ENCODE measurements at places on chromosomes 3 and 15.

DNA sequence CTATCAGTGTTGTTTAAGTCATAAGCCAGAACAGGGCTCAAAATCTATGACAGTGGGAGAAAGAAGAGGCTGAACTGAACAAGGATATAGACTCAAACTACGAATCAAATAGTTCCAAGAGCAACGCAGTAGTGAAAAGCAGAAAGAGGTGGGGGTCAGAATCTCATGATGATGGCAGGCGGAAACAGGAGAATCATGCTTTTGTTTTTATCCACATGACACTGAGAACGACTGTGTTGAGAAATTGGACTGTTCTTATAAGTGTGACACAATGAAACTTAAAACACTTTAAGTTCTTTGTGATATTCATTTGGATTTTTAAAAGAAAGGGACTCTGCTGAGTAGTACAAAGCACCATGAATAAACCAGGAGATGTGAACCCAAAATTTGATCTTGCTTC is 309.4 kb downstream of the ULK4 start:
- no peak for DNase-seq

DNA sequence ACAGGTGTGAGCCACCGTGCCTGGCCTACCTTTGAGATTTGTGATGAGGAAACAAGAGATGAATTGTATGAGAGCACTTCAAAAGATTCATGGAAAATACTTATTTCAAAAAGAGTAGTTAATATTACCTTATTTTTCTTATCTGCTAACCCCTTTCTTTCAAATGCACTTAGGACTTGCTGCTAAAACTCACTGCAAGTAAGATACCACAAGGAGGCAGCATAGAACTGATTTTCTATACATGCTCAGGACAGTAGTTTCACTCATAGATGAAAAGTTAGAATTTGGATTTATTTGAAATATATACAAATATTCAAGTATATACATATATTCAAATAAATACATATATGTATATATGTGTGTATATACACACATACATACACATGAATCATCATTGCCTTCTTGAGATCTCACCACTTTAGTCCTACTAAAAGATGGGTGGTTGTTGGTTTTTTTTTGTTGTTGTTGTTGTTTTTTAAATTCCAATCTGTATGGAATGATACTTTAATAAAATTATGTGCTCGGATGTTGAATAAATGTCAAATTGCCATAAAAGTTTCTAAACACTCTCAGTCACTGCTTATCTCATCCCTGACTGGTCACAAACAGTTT is 2.4 kb downstream of the CCNDBP1 start:
- DNase-seq = peak; percentile 16

- no peak for DNase-seq
Measured at GRCh38 chr3:8962226-8962861, 928 bp downstream of the RAD18 start.

GRCh38 chr3:42911551-42911950 is 5.6 kb downstream of the ZNF662 start:
- no peak for DNase-seq

DNA sequence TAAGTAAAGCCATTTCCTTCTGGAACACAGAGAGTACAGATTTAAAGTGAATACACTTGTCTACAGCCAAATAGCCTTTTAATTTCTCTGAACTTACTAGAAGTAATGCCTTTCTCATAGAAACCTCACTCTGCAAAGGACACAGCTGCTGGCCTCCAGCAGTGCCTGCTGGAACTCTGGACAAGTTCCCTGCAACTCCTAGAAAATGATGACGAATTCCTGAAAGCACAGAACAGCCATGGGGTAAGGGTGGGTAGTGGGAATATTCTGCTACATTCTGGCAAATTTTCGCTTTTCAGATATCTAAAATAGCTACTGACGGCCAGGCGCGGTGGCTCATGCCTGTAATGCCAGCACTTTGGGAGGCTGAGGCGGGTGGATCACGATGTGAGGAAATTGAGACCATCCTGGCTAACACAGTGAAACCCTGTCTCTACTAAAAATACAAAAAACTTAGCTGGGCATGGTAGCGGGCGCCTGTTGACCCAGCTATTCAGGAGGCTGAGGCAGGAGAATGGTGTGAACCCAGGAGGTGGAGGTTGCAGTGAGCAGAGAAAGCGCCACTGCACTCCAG is 34.4 kb downstream of the RYK start:
- DNase-seq = no peak

GRCh38 chr3:87855616-87856015 is 203.2 kb downstream of the CGGBP1 start:
- no peak for DNase-seq

All from NCI-H446 treated with DMSO at 0.1 percent for 48 hours (cell line).